ENCODE measurements at places on chromosomes 7 and 10.

DNA sequence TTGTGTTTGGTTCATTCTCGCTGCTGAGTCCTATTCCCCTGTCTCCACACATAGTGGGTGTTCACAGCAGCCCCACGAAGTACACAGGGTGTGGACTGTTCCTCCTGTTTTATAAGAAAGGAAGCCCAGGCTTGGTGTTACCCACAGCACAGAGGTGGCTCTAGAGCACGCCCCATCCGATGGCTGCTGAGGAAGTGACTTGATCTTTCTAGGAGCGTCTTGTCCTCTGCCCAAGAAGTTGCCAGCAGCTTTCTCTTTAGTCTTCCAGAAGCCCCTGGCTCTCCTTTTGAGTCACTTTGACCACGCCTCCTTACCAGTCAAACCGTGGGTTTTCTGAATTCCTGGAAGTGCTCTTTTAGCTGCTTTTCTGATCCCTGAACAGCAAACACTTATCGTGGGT is 94.0 kb downstream of the GRK5 start:
- DNase-seq = no peak

GRCh38 chr10:1107679-1108078 is 51.5 kb downstream of the WDR37 start:
- peak; percentile 21 for DNase-seq

DNA sequence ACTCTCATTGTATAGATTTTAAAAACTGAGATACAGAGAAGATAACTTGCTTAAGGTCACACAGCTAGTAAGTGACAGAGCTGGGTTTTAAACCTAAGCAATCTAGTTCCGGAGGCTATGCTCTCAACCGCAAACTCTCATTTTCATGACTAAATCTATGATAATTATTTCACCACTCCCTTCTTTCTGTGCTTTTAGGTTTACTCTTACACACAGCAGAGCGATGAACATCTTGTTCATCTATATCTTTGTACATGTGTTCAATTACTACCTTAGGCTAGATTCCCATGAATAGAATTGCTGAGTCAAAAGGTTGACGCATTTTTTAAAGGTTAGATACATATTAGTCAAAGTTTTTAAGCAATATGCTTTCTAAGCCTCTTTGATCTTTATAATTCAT is 154.8 kb downstream of the CHN2 start:
- DNase-seq = no peak

DNA sequence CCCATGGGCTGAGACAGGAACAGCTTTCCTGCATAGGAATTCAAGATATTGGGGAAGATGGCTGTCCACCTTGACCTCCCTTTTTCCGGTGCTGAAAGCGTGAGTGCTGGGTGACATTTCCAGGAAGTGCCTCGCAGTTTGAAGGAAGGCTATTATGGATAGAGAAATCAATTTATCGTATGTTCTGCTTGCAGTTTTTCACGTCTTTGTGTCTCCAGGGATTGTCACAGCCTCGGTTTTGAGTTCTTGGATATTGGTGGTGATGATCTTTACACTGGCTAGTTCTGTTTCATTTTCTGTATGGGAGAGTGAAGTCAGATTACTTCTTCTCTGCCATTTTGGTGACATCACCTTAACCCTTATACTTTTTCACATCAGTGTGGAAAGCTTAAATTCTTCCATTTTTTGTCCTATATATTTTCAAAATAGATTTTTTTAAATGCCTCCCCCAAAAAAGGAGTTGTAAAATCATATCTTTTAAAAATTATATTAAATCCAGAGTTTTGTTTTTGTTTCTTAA is 102.5 kb upstream of the APBB1IP start:
- no peak for DNase-seq

DNA sequence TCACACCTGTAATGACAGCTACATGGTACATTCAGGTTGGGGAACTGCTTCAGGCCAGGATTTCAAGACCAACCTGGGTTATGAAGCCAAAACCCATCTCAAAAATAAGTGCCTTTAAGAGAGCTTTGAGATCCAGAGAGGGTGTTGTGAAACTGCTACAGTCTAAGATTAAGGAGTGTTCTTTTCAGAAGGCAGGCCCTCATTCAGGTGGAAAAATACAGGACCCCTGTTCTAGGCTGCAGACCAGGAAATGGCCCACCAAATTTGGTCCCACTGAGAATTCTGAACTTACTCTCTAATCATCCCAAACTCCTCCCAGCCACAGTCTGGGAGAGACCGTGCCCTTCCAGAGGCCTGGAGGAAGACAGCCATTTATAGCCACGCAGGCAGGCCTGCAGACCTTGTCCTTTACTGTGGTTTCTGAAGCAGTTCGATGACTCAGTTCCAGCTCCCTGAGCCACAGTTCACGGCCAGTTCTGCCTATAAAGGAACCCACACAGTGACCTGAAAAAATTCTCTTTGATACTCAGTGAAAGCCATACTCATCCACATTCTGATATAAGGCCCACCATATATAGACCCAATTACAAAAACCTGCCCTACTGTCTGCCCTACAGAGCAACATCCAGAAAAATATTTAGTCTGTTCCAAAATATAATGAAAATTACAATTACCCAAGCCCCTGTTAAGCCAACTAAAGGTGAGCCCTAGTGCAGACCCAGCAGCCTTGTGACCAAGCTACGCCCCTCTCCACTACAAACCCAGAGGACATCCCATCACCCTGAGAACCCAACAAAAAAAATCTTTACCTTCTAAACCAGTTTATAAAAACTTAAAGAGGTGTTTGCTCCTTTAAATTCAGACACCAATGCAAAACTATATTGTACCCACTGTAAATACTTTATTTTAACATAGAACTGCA is 21.2 kb downstream of the ZNF680 start:
- DNase-seq = no peak

- DNase-seq = peak; percentile 54
Measured at GRCh38 chr7:91034459-91035368, 229.5 kb upstream of the FZD1 start.

DNA sequence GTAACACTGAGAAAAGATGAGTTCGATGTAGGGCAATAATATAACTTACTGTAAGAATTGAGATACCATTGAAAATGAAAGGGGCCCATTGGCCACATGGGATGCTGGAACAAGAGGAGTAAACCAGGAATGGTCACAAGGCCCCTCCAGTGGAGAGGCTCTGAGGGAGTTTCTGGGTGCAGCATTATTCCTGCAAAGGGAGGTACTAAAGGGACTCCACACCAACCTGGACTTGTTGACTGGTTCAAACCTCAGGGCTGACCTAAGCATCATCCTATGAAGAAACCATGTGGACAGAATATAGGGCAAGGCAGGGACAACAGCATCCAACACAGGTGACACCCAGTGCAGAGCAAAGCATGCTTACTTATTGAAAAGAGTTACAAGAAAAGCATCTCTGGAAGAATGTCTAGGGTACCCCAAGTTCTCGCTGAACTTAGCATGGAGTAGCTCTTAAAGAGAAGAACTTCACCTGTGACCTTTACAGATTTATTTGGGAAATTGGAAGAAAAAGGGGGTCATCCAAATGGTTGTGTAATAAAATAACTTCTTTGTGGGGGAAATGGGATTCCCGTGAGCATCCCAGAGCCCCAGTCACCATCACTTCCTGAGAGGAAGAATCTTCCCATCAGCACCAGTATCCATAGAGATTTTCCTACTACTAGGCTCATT is 34.7 kb downstream of the PRSS2 start:
- DNase-seq = no peak

DNA sequence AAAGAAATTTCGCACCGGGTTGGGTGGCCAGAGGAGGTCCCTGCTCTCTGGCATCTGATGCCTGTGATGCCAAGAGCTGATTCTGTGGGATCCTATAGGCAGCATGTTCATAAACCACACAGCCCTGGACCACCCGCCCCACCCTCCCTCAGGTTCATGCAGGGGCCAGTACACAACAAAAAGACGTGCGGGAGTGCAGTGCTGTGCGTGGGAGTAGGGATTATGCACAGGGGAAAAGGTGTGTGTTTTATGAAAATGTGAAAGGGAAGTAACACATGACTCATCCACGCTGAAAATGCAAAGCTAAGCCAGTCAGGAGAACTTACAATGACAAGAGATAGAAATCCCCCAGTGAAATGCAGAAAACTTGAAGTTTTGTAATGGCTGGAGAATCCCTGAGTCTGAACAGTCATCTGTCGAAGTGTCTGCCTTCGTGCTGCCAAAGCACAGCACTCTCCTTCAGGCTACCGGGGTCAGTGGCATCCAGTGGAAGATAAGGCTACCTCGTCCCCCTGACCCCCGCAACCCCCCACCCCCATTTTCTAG is 1.1 kb downstream of the KIAA1217 start:
- no peak for DNase-seq

DNA sequence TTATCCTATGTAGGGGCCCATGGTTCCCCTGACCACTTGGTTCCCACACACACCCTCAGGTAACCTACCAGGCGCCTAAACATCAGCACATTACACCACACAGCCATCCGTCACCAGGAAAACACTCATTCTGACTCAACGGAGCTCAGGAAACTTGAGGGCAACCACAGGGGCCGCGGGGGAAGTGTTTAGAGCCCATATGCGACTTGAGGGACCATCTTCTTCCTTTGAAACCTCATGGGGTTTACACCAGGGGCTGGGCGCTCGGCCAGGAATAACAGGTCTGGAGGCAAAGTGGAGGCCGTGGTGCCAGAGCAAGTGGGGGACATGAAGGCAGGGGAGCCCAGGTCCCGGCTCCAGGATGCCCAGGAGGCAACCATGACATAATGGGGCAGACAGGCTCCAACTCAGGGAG is 1.5 kb downstream of the STX1A start:
- no peak for DNase-seq

DNA sequence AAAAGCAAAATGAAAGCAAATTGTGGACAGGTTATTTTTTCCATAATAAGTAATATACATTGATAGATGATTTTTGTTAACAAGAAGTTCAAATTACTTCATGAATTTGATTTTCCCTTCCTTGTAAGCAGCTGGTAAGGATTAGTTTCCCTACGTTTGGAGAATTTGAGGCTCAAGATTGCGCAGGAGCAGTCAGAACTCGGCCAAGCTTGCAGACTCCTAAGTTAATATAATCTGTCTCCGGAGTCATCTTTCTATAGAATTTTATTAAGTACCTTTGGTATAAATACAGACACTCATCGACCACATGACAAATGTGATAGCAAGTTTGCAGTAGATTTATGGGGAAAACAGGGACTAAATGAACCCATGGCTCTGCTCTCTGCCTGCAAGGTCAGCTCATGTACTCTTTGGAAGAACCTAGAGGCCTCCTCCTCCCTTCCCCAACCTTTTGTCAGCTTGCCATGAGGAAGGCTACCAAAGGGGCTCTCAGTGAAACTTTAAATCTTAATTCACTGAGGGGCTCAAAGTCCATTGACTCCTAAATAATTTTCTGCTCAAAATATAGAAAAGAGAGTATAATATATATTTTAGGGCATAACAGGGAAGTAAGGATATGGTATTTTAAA is 89.2 kb upstream of the CTTNBP2 start:
- no peak for DNase-seq

- no peak for DNase-seq
Measured at GRCh38 chr10:117132751-117133231, 5.3 kb downstream of the VAX1 start.

- no peak for DNase-seq
Measured at GRCh38 chr7:48563334-48563733, 361.0 kb upstream of the CDC14C start.

DNA sequence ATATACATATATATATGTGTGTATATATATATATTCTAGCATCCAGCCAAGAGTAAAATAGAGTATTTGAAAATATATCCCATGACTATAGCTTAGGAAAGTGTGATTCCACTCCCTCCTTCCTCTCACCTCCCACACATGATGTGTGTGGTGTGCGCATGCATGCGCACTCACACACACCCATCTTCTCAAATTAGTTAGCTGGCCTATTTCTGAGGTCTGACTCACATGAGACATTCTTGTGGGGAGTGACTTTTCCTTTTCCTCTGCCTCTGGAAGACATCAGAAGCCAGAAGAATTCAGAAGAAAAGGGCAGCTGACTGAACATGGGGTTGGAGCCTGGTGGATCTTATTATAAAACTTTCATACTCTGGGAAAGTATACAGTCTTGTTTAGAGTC is 793.5 kb upstream of the ZNF722 start:
- DNase-seq = no peak

DNA sequence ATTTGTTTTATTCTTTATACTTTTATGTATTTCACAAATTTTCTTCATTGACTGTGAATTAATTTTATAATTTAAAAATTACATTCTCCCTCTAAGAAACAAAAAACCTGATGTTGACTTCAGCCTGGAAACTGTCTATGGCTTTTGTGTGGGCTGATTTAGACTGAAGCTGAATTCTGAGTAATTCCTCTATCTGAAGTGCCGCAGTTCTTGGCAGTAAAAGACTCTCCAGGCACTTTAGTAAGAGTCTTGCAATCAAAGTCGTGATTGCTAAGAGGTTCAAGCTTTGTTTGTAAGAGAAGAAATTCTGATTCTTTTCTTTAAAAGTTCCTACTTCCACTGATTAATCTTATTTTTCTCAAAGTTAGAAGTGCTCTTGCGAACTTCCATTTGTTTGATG is 3.4 kb upstream of the CEP41 start:
- no peak for DNase-seq

- no peak for DNase-seq
Measured at GRCh38 chr10:78846760-78847159, 222.0 kb upstream of the ZMIZ1 start.

DNA sequence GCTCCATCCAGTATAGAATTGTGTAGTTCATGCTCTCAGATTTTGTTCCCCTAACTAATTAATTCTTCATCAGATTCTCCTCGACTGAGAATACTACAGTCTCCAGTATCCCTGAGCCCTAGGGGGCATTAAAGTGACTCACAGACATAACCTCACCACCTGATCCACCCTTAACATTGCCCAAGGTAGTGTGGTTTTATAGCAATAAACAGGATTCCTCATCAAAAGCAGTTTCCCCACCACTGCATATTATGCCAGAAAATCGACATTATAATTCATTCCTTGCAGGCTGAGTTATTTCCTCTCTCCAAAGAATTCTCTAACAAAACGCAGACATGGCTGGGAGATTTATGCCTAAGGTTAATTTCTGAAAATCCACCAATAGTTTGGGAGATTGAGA is 1402.5 kb upstream of the CELF2 start:
- DNase-seq = no peak

DNA sequence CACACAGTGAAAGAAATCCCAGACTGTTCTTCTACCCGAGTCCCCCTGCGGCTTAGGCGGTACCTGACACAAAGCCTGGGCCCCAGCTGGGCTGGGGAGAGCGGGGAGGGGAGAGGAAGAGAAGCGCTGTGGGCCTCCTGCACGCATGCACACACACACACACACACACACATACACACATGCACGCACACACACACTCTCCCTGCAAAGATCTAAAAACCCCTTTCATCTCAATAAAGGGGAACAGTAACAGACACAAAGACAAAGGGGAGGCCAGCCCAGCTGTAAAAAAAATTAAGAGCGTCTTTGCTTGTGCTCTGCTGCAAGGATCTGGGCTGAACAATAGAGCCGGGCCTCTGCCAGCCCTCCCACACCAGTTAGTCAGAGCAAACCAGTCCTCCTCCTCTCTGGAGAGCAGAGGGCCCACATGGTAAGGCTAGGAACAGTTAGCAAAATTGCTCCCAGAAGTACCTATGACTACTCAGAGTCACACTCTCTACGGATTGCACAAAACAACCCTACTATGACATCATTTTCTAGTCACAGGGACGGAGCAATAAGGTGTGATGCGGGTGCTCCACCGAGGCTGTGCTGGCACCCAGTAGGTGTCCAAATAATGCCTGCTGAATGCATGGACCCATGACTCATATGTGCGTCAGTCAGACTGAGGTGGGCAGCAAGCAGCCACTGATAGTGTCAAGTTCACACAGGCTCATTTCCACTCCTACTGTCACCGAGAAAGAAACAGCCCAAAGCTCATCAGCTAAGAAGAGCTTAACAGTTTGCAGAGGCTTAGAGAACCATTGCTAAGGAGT is 9.2 kb downstream of the ITPRIP start:
- DNase-seq = no peak

Measured in NCI-H510A treated with DMSO at 0.1 percent for 48 hours (cell line).